Right ventricle myocardium superior (tissue), 1 donor: ENCODE measurements at places on chromosomes 12 and 14. TPM values are rescaled to one million over a fixed set of nuclear protein-coding genes. Genes with fewer than 3 reads are reported as not detected.

- DNase-seq: no peak
Measured at GRCh38 chr12:24701343-24701742, 247.6 kb downstream of the BCAT1 start.

GRCh38 chr12:113093409-113094101, 37.0 kb downstream of the DTX1 start:
- DNase-seq: no peak

DNA sequence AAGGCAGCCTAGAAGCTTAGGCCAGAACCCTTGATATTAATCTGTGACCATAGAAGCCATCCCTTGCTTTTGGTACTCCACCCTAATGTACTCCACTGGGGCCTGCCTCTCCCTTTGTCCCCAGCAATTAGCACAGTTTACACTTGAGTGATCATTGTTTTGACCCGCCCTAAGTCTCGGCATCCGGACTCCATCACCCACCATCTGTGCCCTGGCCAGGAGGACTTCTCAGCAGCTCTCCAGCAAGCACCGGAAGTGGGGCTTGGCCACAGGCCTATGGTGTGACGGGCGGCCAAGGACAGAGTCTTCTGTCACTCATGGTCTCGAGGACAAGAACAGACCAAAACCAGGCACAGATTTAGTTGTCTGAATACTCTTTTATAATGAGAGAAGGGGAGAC, 126.5 kb upstream of the NTF3 start:
- no peak for DNase-seq

- peak; percentile 60 for DNase-seq
Measured at GRCh38 chr12:55930771-55931316, at the start of gene DGKA. TSS of gene DGKA (plus strand) at chr12:55931162. CDS start at chr12:55936504, 5,342 bp downstream.

DNA sequence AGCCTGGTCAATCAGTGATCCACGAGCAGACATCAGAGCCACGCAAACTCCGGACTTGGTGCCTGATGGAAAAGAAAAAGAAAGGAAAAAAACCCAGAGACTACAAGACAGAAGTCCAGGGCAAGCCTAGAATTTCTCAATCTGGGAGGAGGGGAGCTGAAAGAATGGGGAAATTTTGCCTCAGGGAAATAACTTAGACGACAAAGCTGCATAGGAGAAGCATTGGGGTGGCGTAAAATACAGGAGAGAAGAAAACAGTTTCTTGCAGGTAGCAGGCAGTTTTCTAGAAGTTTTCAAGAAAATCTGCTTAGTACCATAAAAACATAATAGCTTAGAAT, 2.6 kb upstream of the SLC11A2 start:
- DNase-seq: no peak

DNA sequence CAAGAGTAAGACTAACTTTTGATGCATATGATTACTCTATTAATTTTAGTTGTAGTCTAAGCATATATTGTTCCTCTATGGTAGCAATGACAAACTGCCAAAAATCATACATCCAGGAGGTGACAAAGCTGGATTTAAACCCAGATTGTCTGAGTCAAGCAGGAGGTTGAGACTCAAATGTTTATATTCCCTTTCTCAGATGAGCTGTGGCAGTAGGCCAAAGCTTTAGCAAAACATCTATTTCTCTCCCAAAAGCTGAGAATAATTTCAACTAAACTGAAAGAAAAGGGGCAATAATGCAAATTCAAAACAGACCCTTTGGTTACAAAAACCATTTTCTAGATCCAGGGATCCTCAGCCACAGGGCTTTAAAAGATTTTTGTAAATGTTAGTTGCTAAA, 173.6 kb downstream of the SEC23A start:
- no peak for DNase-seq

GRCh38 chr12:95630496-95630895, 79.2 kb upstream of the USP44 start:
- no peak for DNase-seq

GRCh38 chr12:66058554-66058953, 72.0 kb downstream of the LLPH start:
- DNase-seq: no peak

- DNase-seq: no peak
Measured at GRCh38 chr12:130058926-130059472, 103.3 kb upstream of the FZD10 start.

DNA sequence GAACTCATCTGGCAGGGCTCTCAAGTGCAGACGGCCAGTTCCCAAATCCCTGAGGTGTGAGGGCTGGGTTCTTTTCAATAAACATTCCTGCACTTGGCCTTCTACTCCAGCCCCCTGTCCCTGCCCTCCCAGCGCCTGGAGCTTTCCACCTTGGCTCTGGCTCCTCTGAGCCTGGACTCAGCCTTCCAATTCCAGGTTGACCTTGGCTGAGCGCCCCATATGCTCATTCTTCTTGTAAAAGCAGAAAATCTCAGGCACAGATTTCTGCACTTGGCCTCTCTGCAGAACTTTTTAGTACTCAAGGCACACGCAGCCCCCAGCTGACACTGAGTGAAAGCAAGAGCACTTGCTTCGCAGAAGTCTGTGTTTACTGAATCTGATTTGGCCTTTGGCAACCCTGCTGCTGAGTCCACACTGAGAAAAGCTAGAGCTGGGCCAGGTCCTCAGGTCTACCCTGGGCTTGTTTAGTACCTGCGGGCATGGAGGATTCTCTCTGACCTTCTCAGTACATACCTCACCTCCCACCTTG, 222.7 kb downstream of the MSRB3 start:
- peak; percentile 80 for DNase-seq

GRCh38 chr14:71725922-71726579, 206.2 kb upstream of the RGS6 start:
- DNase-seq: no peak

DNA sequence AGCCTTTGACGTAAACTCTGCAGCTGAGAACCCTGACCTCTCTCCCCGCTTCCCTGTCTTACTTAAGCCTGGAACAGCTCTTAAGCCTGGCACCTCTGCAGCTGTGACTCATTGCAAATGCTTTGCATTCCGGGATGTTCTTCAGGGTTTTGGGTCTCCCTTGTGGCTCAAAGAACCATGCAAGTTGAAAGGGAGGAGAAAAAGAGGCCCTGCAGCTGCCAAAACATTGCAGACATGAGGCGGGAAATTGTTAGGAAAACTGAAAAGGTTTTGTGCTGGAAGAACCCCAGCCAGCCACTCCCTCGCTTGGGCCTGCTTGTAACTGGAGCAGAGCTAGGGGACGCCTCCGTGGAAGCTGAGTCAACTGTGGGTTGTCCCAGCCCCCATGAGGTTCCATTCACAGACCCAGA, 60.2 kb upstream of the FERMT2 start:
- peak; percentile 84 for DNase-seq

DNA sequence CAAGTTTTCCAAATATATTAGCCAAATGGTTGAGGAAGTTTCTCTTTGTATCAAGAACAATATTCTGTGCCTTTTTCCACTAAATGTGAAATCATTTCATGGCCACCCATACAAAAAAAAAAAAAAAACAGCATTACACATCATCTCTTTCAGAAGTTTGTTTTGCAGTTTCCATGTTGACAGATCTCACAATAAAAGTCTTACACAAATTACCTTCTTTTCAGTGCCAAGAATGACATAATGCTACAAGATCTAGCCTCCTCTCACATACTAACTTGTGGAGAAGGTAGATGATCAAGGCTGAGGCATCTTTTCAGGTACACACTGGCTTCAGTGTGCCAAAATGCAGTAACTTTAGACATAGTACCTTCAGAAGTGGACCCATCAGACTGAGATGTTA, 35.3 kb downstream of the PRKD1 start:
- no peak for DNase-seq

GRCh38 chr14:104705340-104706047, 16.1 kb downstream of the INF2 start:
- DNase-seq: no peak

GRCh38 chr12:64389154-64389553, 1.4 kb downstream of the C12orf56 start:
- no peak for DNase-seq

DNA sequence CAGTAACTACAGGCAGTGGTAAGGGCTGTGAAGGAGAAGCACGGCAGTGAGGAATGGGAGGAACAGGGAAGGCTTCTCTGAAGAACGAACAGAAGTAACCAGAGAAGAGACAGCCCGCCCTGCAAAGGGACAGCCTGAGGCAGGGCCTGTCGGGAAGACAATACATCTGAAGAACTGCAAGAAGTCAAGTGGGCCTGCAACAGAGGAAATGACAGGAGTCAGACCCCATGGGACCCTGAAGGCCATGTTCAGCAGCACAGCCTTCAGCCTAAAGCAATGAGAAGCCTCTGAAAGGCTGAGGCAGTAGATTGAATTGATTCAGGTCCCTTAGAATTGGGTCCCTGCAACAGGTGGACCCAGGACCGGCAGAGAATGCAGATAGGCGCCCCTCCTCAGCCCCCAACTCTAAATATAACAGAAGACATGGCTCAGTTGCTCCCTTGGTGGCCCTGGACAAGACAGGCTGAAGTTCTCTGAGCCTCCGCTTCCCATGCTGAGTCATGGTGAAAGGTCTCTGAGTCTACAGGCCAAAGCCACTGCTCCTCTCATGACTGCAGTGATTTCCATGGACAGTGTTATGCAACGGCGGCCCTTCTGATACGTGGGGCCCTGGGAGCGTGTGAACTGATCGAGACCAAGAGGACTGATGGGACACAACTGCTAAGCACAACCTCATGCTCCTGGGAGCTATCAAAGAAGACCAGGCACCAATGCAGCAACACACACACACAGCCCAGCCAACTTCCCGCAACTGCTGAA, 10.8 kb upstream of the ACTR6 start:
- DNase-seq: no peak

GRCh38 chr14:56962444-56963080, 152.3 kb upstream of the OTX2 start:
- no peak for DNase-seq

GRCh38 chr12:132429946-132430643, 59.9 kb upstream of the FBRSL1 start:
- DNase-seq: no peak

KRT78 gene
- not detected for total RNA-seq

BEGAIN gene
- 0.46 TPM for total RNA-seq

LRCOL1 gene
- total RNA-seq: not detected

HOXC4 gene
- not detected for total RNA-seq
